ENCODE measurements at places on chromosomes 5 and 9.

- DNase-seq, result peak; percentile 12
These were observed 8.0 kb downstream of the TAF1L start for GRCh38 chr9:32627394-32627954.

DNA sequence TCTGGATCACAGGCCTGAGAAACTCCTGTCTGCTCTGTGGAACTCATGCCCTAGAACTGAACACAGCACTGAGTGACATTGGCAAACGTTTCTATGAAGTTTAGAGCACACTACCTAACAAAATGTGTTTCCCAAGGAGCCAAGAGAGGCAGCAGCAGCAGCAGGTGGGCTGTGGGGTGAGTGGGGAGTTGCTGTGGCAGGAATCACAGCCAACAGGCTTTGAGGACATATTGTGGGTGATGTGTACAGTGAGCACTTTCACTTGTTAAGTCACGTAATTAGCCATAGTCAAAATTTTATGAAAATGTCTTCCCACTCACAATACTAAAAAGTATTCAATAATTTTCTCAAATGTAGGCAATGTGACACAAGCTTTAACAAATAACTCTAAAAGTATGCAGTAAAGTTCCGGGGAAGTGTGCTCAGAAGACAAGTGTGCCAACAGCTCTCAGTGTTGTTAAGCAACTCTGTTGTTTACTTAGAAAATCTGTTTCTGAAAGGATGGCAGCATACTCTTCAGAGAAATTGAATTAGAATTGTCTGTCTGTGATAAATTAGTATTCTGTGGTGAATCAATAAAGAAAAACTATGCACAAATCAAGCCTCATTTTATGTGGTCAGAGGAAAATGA, 482.1 kb downstream of the SEMA5A start:
- no peak for DNase-seq

DNA sequence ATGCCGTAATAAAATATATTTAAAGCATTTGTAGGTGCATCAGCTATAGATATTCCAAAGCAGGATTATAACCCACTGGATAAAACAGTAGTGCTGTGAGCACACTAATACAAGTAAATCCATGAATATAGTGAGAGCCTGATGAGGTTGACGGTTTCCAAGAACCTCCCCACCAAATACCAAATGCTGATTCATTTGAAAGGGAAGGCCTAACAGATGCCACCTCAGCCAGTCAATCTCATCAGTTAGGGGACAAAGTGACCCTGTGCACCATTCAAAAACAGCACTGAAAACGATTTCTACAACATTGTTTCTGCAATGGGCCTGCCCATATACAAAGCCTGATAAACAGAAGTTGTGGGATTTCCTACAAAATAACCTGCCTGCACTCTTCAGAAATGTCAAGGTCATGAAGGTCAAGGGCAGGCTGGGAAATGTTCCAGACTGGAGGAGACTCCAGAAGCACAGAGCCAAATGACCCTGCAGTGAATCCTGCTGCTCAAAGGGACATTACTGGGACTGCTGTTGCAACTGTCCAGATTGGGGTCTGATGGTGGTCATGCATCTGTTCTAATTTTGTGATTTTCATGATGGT, 69.6 kb downstream of the ROR2 start:
- DNase-seq, result no peak

- DNase-seq, result no peak
These were observed 153.9 kb downstream of the PRELID2 start for GRCh38 chr5:145681216-145681615.

GRCh38 chr9:127739614-127740330, 4.7 kb upstream of the TOR2A start:
- DNase-seq, result no peak

DNA sequence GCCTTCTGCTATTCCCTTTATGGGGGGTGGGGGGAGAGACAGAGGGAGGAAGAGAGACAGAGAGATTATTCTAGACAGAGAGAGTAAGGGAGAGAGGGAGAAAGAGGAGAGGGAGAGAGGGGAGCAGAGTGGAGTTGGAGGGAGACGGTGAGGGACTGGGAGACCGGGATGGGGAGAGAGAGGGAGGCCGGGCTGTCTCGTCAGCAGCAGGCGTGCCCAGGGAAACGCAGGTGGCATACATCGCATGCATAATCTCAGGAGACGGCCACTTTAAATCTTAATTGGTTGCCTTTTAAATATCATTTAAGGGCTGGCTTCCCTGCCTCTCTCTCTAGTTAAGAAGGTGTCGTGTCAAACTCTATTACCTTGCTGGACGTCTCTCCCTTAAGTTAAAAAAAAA, 8.4 kb downstream of the IRX4 start:
- DNase-seq, result no peak

DNA sequence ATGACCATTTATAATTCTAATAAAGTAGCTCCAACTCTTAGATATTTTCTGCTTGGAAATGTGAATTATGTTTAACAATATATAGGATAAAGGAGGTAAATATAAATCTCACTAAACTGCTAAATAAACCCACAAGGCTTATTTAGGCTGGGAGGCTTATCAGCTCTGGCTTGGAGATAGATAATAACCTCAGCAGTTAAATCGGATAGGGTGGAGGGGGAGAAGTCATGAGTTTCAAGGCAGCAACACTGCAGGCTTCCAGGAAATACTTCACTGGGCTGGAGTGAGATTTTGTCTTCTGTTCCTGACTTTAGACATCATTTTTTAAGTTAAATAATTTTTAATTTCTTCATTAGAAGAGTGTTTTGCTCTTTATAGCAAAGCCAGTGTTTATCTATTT, 80.0 kb upstream of the ITGA2 start:
- DNase-seq, result no peak

DNA sequence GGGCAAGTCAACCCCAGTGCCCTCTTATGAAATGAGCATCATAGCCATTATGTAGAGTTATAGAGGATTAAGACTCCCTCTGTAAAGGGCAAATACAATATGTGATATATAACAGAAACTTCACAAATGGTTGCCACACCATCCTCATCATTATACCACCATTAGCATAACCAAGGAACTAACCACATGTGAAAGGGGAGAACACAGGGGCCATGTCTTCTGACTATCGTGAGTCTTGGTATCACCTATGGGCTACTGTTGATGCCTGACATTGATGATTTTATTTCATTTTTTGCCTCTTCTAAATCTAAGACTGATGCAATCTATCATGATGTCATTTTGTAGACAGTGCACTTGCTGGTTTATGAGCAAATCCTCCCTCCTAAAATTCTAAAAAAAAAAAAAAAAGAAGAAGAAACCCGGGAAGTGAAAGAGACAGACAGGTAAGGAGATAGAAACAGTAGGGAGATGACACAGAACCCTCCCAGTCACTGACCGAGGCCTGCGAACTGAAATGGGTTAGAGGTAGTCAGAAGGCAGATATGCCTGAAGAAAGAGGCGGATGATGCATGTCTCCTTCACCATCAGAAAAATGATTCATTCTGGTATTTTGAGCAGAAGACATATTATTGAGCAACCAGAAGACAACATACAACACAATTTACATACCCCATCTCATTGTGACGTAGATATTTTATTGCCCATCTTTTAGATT, 266.0 kb downstream of the DMAC1 start:
- DNase-seq, result no peak

DNA sequence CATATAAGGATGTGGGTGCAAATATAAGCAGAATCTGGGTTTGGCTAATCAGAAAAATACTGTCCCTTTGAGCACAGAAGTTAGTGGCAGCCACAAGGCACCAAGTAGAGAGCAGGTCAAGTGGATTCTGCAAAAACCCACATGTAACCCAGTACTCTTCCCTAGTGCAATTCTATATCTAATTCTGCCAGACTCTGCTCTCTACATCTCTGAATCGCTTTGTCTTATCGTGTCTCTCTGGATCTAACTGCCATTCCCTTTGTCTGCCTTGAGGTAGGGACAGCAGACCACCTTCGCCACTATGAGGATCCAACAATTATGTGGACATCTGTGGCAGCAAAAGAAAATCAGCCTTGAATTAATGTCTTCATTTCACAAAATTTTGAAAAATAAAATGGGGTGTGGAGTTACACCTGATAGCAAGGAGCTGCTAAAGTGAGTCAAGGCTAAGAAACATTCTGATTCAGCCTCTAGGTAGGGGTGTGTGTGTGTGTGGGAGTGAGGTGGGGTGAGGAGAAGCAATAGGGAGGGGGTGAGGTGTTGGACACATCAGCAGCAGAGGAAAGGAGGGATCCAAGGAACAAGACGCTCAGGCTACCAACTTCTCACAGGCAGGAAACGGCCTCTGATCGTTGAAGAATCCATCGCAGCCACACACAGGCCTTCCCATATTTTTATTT, 33.7 kb upstream of the ZNF366 start:
- no peak for DNase-seq

DNA sequence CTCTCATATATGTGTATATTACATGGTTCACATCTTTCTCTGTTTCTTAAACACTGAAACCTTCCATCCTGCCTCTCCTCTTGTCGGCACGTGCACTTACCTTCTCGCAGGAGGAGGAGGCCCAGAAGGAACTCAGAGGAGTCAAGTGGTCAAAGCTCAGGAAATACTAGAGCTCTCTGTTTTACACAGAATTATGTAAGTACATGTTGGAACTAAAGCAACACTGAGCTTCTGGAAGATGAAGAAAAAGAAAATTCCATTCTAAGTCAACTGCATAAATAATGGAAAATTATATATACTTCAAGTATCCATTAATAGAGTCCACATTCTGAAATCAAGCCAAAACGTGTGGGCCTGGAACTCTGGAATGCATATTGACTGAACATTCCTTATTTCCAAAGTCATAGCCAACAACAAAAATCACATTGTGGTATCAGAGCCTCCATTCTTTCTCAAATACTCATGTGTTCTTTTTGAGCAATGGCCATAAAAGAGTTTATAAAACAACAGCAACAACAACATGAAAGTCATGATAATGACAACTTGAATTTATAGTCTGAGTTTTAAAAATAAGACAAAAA, 121.5 kb upstream of the RAI14 start:
- no peak for DNase-seq

GRCh38 chr9:94861589-94862272, 135.2 kb downstream of the AOPEP start:
- no peak for DNase-seq

DNA sequence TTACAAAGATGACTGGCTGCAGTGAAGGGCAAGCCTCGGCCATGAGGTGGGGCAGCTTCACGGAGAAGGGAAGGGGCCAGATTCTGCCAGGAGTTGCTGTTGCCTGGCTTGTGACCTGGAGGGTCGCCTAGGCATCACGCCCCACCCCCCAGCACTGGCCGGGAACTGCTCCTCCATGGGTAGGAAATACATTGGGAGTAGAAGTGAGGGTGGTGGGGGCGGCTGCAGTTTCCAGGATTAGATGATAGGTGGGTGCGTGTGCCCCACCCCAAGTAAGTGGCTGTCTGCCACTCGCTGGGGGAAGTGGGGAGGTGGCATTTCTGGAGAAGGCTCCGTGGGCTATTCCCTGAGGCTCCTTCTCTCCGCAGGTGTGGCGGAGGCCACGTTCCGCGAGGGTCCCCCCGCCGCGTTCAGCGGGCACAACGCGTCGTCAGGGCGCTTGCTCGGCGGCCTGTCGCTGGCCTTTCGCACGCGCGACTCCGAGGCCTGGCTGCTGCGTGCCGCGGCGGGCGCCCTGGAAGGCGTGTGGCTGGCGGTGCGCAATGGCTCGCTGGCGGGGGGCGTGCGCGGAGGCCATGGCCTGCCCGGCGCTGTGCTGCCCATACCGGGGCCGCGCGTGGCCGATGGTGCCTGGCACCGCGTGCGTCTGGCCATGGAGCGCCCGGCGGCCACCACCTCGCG, 16.9 kb downstream of the CRB2 start:
- DNase-seq, result no peak

- DNase-seq, result no peak
These were observed 4.8 kb downstream of the HK3 start for GRCh38 chr5:176894298-176894697.

DNA sequence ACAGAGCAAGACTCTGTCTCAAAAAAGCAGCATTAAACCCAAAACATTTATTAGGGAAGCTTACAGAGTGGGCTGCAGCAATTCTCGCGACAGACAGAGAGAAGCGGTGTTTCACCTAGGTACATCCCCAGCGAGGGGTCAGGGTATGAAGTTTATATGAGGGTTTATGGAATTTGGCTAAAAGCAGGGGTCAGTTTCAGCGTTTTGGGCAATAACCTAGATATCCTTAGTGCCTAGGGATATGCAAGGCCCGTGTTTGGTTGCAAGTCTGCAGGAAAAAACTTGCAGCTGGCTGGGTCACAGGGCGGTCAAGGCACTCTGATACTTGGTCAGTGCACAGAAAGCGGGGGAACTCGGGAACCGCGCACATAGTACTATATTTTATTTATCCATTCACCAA, 649 bp upstream of the GLE1 start:
- DNase-seq, result no peak

DNA sequence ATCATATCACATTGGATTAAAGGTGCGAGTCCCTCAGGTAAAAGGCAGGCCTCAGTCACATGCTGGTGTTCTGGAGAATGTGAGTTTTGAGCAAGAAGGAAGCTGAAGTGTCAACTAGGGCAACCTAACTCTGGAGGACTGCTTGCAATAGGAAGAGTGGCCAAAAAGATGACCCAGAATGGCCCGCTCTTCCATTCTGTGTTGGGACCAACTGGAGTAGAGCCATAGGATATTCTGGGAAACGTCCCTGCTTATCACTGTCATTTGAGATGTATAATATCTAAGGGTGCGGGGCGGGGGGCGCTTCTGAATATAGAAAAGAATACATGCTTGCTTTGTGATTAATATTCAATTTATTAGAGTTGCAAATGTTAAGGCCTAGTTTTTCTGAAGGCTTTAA, 7.1 kb upstream of the TRIM7 start:
- no peak for DNase-seq

DNA sequence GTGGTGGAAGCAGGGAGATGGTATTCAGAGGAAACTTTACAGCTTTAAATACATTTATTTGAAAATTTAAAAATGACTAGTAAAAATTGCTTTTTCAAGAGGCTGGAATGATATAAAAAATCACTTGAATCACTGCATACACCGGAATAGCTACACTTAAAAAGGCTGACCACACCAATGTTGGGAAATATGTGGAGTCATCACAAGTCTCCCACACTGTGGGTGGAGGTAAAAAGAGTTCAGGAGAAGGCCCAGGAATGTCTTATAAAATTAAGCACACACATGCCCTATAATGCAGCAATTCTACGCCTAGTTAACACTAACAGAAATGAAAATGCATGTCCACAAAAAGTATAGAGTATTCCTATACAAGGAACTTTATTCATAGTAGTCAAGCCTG, 198.1 kb downstream of the ROR2 start:
- no peak for DNase-seq

GRCh38 chr5:57346328-57346727, 136.3 kb downstream of the ACTBL2 start:
- no peak for DNase-seq
